DMS79 (cell line): ENCODE measurements at places on chromosomes 6 and 20.
A peak's percentile ranks its signal among the peaks of the same experiment; 100 is the strongest.

DNA sequence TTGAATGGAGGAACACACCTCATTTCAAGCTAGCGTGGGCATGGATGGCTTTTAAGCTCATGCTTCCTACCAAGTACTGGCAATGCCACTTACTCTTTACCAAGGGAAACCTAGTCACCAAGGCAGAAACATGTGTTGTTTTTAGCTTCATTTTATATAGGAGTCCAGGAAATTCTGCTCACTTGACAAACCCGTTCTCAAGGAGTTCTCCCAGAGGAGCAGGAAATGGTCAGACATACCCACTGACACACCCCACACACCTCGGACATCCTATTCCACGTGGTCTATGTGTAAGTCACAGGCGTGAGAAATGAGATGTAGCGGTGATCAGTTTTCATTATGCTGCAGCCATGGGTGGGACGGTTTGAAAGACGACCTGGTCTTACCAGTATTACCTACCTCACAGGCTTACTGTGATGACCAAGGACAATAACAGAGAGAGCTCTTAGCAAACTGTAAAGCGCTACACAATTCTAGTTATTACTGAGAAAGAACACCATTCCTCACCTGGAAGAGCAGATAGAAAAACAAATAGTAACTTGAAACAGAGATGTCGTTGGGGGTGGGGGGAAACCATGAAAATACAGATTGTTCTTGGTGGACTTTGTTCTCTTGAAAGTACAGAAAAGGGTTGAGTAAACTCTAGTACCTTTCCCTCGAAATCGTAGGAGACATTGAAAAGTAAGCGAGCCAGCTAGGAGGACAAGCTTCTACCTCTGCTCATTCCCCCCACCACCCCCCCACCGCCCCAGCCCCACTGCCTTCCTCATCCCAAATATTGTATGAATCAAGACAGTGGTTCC is 1.7 kb downstream of the CNKSR3 start:
- DNase-seq = peak; percentile 4

GRCh38 chr6:72955666-72956065 is 269.6 kb downstream of the KHDC1L start:
- no peak for DNase-seq

DNA sequence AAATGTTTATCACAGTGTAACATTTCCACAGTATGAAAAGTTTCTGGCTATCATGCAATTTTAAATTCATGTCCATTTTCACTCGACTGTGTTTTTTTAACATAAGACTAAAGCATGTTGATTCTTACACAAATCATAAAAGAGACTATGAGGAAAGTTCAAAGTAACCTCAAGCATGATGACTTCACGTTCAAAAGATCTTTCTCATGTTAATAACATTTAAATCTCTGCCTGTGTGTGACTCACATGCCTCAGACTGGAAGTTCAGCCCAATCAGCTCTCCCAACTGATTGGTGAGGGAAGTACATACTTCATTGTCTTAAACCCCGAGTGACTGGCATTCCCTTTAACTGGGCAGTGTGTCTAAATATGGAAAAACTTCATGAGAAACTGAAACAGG is 37.4 kb downstream of the ATXN1 start:
- no peak for DNase-seq

DNA sequence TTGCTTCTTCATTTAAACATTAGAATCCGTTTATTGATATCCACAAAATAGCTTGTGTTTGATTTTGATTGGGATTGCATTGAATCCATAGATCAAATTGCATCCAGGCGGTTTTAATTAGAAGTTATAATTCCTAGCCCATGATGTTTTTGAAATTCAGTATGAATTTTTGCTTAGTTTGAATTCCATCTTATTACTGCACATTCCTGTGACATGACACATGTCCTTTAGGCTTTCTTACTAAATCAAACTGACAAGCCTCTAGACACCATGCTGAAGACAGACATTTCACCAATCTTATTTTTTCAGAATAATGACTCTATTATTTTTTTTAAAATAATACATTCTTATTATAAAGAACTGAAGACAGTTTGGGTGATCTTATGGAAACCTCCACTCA is 21.4 kb upstream of the PI16 start:
- DNase-seq = no peak

GRCh38 chr20:37388831-37389230 is 42.9 kb downstream of the SRC start:
- DNase-seq = no peak

- no peak for DNase-seq
These were observed at the start of gene TIAM2 for GRCh38 chr6:154995254-154996015. TSS of gene TIAM2 (plus strand) at chr6:154995315. CDS start at chr6:155129224, 133,909 bp downstream.

GRCh38 chr6:71090217-71090616 is 133.4 kb upstream of the B3GAT2 start:
- DNase-seq = no peak

- no peak for DNase-seq
These were observed 153.6 kb upstream of the TENT5A start for GRCh38 chr6:81906041-81906440.

- DNase-seq = no peak
These were observed 29.1 kb upstream of the SCRT2 start for GRCh38 chr20:704726-705125.

DNA sequence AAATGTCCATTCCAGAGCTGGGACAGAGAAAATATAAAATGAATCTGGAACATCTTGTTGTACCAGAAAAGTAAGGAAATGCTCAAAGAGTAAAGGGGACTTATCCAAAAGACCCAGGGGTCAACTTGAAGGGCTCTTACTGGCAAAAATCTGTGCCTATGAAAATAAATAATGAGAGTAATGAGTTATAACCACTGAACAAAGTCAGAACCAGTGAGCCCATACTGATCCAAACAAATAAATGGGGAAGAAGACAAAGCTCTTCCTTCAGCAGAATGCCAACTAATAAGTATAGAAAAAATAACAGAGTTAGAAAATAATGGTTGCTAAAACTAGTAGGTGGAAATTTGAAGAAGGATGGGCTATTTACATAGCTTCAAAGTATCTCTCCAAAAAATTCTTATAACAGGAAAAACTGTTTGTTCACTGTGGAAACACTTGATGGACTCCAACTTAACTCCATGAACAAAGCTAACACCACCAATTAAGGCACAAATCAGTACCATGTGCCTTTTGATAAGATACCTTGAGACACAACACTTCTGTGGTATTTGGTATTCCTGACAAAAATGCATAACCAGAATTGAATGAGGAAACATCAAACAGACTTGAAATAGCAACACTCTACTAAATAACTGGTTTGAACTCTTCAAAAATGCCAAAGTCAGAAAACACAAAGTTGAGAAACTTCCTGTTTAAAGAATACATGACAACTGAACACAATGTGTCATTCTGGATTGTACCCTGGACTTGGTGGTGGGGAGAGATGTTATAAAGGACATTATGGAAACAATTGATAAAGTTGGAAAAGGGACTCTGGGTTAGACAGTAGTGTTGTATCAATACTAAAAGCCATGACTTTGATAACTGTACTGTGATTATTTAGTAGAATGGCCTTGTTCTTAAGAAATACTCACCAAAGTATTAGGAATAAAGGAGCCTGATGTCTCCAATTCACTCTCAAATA is 197.5 kb downstream of the ISM1 start:
- no peak for DNase-seq

DNA sequence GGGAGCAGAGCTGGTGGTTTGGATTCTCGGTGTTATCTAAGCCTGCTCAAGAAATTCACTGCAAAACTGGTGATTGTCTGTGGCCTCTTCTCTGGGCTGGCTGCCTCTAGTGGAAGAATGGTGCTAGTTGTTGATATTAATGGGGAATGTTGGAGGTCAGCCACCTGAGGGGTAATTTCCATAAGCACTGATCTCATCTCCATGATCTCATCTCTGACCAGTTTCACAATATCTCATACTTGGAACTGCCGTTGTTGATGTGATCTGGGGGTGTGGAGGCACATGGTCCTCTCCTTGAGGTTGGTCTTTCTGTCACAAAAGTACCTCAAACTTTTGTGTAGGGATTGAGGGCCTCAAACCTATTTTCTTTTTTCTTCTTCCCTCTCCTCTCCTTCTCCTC is 102.6 kb downstream of the CD109 start:
- no peak for DNase-seq

DNA sequence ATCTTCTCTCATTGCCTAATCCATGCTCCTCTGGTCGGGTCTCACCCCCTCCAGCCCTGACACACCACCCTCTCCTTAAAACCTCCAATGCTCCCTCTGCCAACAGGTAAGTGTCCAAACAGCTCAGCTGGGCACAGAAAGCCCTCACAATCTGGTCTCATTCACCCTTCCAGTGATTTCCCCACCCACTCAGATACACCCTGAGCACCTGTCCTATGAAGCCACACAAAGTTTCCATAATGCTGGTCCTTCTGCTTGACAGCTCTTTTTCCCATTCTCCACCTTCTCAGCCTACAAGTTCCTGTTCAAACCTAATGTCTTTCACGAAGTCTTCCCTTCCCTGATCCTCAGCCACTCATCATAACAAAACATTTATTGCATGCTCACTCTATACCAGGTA is 70.1 kb upstream of the MRPS10 start:
- DNase-seq = no peak

DNA sequence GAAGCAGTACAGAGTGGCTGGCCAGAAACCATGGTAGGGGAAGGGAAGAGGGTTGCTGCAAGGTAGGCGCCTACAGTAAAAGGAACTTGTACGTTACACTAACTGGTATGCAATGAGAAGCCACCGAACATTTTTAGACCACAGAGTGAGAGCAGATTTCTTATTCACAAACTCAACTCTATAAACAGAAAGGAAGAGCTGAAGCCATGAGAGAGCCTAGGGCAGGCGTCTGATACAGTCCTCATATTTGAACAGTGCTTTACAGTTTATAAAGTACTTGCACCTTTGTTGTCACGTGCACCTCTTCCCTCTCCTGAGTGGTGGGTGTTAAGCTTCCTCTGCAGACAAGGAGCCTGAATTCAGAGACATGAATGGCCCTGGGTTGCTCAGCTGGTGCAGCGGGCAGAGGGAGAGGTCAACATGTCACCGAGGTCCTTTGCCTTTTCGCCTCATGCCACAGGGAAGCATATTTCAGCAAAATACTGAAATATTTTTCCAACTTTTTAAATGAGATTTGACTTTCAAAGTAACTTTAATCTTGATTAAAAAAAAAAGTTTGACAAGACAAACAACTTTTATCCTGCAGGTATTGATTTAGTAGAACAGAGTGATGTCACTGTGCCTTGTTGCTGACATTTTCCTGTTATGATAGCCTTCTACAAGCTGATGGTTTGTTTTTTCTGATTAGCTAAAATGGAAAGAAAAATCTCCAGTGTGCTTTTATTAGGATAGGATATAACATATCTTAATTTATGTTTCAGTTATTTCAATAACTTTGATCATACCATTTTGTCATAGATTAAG is 23.8 kb downstream of the UST start:
- DNase-seq = no peak

DNA sequence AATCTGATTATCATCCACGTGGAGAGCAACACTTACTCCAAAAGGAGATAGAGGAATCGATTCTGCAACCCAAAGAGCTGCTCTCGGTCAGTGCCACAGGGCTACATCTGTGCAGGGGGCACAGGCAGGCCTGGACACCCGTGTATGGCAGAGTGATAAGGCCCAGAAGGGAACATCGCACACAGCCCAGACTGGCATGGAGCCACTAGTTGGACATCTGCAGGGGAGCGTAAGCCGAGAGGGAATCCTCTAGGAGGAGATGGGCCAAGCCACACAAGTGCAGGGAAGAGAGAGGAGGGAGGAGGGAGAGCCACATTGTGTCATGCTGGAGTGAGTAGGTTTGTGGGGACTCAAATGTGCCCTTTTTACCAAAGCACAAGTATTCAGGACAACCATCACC is 50.4 kb upstream of the ENTPD6 start:
- DNase-seq = no peak
